Islet precursor cell (in vitro differentiated cells): ENCODE measurements at places on chromosomes 1 and 21.

GRCh38 chr1:214842856-214843255 is 239.7 kb upstream of the KCNK2 start:
- no peak for DNase-seq

DNA sequence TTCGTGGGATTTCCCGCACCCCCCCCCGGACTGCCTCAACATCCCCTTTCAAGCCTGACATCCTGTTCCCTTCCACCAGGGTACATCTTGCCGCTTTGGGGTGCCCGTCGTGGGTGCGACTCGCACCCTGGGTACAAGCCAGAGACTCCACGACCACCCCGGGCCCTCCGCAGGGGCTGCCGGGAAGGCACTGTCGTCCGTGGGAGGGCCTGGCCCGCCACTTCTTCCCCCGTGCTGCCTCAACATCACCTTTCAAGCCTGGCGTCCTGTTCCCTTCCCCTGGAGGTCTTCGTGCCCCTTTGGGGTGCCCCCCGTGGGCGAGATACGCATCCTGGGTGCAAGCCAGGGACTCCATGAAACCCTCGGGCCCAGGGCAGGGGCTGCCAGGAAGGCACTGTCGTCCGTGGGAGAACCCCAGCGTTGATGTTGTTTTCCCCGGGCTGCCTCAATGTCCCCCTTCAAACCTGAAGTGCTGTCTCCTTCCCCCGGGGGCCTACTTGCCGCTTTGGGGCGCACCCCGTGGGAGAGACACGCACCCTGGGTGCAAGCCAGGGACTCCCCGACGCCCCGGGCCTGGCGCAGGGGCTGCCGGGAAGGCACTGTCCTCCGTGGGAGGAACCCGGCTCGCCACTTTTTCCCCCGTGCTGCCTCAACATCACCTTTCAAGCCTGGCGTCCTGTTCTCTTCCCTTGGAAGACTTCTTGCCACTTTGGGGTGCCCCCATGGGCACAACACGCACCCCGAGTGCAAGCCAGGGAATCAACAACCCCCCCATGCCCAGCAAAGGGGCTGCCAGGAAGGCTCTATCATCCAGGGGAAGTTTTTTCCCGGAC is 138.6 kb downstream of the LIPI start:
- DNase-seq: peak; percentile 39

DNA sequence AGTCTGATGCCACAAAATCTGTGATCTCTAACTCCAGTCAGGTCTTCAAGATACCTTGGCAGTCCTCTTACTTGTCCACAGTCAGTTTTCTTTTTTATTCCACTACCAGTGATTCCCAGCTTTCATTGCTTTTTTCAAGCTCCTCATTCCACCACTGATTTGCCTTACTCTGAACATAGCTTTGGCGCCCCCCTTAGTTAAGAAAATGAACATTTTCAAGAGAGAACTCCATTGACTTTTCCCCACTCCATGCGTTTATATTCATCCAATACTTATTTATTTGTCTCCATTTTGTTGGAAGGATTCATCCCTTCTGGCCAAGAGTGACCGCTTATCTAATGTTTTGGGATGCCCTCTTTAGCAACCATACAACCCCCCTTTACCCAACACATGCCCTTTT is 33.9 kb upstream of the IPO9 start:
- no peak for DNase-seq

- DNase-seq: no peak
Observed at GRCh38 chr21:23247334-23247733, 2249.1 kb downstream of the NCAM2 start.

DNA sequence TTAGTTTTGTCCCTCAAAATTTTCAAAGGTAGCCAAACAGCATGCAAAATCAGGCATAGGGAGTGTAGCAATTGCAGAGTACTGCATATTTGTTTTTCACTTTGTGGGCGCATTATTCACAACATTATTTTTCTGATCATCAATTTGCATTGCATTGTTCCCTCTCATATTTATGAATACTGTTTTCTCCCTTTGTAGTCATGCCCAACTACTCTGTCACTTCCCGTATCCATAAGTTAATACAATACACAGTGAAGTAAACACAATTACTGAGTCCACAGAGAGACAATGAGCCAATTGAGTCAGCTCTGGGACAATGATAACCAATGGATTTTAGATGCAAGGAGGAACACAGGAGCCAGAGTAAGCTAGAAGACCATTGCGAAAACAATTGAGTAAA is 944.0 kb upstream of the ADGRL4 start:
- no peak for DNase-seq
